NT2/D1 (cell line): ENCODE measurements at places on chromosomes 7 and 10.

DNA sequence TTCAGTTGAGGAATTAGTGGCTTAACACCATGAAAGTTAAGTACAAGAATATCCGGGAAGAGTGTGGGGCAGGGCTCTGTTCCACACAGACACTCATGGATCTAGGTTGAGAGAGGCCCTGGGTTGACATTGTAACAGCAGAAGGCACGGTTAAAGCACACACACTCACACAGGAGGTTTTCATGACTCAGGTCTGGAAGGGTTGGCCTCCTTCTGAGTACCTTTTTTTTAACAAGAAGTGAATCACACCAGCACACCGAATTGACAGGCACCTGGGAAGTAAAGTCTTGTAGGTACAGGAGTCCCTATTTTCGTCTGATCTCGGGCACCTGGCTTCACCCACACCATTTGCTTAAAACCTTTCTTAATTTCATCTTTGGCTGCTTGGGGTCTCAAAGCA lies 509.4 kb upstream of the ADARB2 start:
- DNase-seq = no peak

GRCh38 chr7:78510580-78511188 lies 712.1 kb downstream of the PHTF2 start:
- peak; percentile 57 for DNase-seq

DNA sequence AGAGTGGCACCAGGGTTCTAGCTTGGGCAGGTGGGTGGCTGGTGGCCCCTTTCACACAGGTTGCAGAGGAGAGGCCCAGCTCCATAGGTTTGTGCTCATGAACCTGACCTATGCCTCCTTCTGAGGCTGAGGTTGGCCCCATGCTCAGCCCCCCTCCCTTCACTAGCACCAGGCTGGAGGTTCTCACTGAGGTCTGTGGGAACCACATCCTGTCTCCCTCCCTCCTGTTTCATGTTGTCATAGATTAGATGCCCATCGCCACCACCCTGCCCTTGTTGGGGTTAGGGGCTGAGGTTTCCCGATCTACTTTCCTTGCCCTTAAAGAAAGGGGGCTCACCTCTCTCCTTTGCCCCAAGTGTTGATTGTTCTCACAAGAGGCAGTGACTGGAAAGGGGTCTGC lies 14.7 kb downstream of the NEUROG3 start:
- DNase-seq = no peak

GRCh38 chr7:112049555-112050249 lies 156.5 kb downstream of the DOCK4 start:
- no peak for DNase-seq

GRCh38 chr7:5421714-5422395 lies 1.8 kb downstream of the TNRC18 start:
- no peak for DNase-seq

GRCh38 chr7:103149808-103150180 lies 895 bp upstream of the NAPEPLD start:
- no peak for DNase-seq

DNA sequence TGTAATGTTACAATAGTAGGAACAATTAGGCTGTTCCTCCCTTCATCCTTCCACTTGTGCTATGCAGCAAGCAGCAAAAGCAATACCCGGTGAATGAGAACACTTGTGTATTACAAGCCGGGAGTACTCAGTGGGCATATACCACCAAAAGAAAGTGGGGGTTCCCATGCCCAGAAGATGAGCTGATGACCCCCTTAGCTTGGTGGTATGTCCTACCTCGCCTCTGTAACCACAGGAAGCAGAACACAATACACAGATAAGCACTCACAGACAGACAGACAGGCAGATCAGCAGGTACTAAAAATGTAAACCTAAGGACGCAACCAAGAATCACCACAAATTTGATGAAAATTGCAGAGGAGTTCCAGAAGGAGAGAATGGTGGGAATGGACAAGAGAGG lies 15.5 kb upstream of the KIF20B start:
- DNase-seq = no peak
